ENCODE measurements at places on chromosomes 7 and 10. TPM values are rescaled to one million over a fixed set of nuclear protein-coding genes. Genes with fewer than 3 reads are reported as not detected.

DNA sequence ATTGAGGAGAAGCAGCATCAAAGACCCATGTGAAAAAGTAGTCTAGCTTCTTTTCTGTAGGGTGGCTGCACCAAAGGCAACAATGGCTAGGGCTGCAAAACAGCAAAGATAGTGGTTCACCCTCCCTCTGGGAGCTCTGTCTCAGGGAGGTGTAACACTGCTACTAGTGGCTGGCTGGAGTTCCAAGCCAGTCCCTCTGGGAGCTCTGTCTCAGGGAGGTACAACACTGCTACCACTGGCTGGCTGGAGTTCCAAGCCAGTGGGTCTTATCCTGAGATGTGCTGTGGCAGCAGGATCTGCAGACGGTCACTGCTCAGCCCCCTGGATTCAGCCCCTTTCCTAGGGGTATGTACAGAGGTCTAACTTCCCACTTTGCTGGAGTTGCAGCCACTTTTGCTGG lies 37.9 kb upstream of the TMEM140 start:
- DNase-seq, result no peak

DNA sequence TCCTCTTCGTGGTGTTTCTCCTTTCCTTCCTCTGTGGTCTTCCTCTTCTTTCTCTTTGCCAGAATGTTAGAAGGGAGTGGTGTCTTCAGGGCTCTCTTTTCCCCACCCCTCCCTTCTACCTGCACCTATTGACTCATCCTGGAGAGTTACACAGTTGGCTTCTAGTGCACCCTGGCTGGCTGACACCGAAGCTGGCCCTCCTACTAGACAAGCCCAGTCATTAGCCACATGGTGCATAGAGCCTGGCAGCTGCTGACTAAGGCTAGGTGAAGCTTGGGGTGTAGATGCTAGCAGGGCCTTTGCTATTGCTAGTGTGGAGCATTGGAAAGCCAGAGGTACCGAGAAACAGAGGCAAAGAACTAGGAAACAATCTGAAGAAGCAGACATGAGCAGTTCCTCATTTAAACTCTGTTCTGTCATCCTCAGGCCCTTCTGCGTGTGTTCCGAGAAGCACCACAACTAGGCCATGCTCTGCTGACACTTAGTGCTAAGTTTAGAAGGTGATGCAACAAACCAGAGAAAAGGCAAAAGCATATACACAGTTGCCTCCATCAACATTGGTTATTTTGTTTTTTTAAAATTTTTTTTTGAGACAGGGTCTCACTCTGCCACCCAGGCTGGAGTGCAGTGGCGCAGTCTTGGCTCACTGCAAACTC lies 213.9 kb downstream of the BAMBI start:
- no peak for DNase-seq

ATP6V0A4 gene
- not detected for total RNA-seq

- no peak for DNase-seq
Measured at GRCh38 chr10:124347956-124348355, 70.8 kb downstream of the OAT start.

HHEX gene
- total RNA-seq, result 4.7 TPM
